DMS 273 treated with DMSO at 0.1 percent for 48 hours (cell line): ENCODE measurements at places on chromosomes 6 and 20.

GRCh38 chr20:13147071-13147963 is 73.8 kb upstream of the ISM1 start:
- DNase-seq: no peak

GRCh38 chr6:22024973-22025467 is 271.8 kb downstream of the PRL start:
- no peak for DNase-seq

- no peak for DNase-seq
Measured at GRCh38 chr20:17021481-17021880, 205.4 kb upstream of the PCSK2 start.

DNA sequence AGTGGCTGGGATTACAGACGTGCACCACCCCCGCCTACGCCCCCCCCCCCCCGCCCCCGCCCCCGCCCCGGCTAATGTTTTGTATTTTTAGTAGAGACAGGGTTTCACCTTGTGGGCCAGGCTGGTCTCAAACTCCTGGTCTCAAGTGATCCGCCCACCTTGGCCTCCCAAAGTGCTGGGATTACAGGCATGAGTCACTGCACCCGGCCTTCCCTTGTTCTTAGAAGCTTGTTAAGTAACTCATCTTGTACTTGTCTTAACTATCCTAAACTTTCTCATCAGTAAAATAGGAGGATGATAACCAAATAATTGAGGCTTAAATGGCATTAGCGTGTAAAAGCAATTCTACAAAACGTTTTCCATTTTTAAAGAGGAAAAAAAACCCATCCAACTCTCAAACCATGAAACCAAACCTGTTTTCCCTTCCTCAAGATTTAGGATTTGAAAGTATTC is 4.2 kb downstream of the CDYL start:
- DNase-seq: no peak

- peak; percentile 40 for DNase-seq
Measured at GRCh38 chr6:47168180-47168579, 126.0 kb upstream of the ADGRF1 start.

- no peak for DNase-seq
Measured at GRCh38 chr20:56409521-56409920, 2.5 kb upstream of the CASS4 start.

DNA sequence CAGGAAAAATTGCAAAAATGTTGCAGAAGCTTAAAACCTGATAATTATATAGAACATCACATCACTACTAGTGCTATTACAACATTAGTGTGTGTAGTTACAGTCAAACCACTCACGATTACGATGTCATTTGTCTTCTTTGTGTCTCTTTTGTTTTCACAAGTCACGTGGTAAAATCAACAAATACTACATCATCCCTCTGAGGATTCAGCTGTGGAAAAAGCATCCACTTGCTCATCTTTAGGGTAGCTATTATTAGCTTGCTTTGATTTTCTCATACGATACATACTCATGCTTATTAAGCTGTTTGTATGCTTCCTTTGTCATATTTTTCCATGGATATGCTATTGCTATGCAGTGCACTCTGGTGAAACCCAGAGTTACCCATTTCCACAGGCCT is 22.2 kb upstream of the ATXN1 start:
- no peak for DNase-seq

DNA sequence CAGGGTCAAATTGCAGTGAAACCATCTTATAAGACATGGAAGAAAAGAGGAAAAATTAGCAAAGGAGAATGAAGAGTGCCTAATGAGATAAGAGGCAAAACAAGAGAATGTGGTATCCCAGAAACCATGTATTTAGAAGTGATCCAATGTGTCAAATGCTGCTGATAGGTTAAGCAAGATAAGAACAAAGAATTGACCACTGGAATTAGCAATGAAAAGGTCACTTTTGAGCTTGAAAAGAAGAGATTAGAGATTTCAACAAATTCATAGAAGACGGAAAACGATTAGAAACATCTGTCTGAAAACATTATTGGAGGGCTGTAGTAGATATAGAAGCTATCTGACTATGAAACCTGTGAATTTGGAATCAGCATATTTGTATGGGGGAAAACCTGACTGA is 112.2 kb downstream of the AHI1 start:
- DNase-seq: no peak

- DNase-seq: no peak
Measured at GRCh38 chr20:61812845-61813485, 252.7 kb downstream of the TAF4 start.

DNA sequence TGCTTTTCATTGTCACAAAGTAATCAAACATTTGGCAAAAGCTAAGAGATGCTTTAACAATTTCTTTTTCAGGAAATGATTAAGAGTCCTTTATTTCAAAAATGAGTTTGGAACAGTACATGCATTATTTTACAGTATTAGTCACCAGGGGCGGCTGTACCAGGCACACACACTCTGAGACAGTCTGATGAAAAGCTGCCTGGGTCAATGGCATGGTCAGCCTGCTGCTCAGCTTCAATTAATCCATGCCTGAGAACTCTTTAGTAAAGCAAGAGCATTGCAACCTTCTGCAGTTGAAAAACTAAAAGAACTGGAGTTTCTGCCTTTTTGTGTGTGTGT is 105.5 kb downstream of the TULP4 start:
- DNase-seq: no peak

GRCh38 chr6:122651604-122652003 is 41.4 kb downstream of the PKIB start:
- DNase-seq: no peak

DNA sequence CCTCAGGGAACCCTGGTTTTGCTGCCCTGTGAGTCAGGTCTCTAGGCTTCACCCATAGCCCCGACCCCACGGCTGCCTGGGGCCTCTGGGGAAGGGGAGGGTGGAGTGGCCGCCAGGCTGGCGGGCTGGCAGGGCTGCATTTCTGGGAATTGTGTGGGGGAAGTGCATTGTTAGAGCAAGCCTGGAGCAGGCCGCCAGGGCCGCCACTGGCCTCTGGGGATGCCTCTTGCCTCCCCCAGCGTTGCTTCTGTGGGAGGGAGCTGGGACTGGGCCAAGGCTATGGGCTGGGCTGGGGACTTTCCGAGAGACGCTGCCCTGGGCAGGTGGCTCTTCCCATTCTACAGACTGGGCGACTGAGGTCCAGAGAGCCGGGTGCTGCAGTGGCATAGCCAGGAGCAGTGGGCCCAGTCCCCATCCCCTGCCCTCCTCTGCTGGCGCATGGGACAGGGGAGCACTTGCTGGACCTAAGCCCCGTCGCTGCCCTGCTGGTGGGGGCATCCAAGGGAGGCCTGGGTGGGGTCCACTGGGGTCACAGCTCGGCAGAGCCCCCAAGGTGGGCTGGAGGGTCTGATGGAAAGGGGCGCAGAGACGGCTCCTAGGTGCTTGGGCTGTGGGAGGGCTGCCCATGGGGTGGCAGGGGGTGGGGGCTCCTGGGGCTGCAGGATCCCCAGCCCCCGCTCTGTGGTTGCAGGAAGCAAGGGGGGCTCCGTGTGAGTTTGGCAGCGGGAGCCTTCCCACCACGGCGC is 6.6 kb upstream of the SOX18 start:
- DNase-seq: peak; percentile 23

- peak; percentile 90 for DNase-seq
Measured at GRCh38 chr20:31608251-31608945, 3.3 kb downstream of the ID1 start.

GRCh38 chr6:5103250-5103649 is 18.1 kb downstream of the PPP1R3G start:
- DNase-seq: no peak
